GM03348 (cell line): ENCODE measurements at places on chromosomes 7 and 10.

DNA sequence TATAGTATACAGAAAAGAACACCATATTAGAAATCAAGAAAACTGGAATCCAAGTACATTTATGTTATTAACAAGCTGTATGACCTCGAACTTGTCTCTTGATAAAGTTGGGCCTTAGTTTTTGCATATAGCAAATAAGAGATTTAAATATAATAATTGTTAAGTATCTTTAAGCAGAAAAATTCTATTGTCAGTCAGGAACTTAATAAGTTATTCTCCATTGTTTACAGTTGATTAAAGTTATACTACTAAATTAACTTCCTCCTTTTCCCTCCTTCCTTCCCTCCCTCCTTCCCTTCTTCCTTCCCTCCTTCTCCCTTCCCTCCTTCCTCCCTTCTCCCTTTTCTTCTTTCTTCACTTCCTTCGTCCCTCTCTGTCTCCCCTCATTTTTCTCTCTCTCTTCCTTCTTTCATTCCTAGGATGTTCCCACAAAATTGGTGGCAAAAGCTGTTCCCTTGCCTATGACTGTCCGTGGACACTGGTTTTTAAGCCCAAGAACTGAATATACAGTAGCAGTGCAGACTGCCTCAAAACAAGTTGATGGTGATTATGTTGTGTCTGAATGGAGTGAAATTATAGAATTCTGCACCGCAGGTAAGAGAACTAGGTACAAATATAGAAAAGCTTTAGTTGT is 59.7 kb downstream of the PHYHIPL start:
- no peak for DNase-seq

DNA sequence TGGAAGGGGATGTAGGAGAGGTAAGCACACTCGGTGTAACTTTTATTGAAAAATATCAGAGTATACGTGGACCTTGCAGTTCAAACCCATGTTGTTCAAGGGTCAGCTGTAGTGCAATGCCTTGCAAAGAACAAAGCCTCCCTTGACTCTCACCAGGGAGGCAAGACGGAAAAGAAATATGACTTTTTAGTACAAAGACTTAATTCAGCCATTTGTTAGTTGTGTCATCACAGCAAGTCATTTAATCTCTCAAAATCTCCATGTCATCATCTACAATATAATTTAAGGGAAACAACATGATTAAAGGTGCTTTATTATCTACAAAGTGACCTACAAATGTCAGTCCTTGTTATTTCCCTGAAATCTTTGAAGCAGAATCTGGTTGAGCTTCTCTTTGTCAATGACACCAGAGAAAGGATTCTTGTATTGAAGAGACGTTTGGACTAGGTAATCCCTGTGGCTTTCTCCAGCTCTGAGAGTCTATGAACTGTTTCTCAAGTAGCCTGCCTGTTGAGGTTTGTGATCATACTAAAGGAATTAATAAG is 502.8 kb downstream of the REEP3 start:
- no peak for DNase-seq

DNA sequence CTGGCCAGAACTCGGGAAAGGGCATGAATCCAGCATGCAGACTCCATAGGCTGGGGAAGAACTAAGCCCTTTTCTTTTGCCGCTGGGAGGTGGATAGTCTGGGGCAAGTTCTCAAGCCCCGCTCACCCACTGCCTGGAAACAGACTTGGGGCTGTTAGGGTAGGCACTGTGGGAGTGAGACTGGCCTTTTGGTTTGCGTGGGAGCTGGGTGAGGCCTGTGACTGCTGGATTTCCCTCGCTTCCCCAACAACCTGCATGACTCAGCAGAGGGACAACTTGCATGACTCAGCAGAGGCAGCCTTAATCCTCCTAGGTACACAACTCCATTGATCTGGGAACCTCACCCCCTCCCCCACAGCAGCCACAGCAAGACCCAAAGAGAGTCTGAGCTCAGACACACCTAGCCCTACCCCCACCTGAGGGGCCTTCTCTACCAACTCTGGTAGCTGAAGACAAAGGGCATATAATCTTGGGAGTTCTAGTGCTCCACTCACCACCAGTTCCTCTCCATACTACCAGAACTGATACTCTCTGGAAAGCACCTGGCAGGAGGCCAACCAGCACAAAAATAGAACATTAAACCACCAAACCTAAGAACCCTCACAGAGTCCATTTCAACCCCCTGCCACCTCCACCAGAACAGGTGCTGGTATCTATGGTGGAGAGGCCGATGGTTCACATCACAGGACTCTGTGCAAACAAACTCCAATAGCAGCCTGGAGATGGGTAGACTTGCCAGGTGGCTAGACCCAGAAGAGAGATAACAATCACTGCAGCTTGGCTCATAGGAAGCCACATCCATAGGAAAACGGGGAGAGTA is 81.4 kb upstream of the LAMB4 start:
- DNase-seq: no peak

DNA sequence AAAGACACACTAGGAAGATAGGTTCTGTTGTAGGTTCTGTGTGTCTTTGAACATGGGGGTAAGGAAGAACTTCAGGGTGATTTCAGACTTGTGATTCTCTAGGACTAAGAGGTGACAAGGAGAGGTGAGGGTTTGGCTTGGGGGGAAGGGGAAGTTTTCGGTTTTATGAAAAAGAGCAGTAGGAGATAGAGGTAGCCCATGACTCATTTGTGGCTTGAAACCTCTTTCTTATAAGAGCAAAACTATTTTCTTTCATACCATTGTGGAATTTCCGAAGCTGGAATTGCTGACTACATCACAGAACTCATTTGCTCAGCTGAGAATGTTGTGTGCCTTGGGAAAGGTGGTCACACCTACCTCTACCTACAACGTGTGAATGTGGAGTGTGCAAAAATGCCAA is 39.6 kb upstream of the IKZF1 start:
- DNase-seq: no peak

DNA sequence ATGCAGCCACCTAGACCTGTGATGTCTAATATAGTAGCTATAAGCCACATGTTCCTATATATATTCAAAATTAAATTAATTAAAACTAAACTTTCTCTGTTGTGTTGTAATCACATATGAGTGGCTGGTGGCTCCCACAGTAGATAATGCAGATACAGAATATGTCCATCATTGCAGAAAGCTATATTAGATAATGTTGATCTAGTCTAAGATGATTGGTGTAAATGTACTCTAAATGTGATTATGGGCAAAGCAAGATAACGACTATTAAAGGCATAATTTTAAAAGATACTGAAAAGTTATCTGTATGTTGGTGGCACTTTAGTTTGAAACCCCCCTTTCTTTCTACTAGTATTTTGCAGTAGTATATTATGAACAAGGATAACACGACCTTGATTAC is 5.7 kb upstream of the HGF start:
- no peak for DNase-seq

DNA sequence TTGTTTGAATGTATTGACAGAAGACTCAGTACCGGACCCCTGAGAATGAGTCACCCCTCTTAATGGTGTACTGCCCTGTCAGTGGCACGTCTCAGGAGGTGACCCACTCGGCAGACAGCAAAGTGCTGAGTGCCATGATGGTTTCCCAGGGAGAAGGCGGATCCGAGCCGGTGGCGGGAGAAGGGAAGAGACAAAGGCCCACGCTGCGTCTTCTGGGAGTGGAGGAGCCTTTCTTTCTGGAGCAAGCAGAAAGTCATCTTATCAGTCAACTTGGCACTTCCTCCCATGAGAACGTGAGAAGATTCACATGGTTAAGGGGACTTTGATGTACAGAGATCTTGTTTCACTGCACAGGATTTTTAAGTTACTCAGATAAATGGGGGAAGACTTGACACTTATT is 14.6 kb upstream of the PPP2R2D start:
- no peak for DNase-seq

- no peak for DNase-seq
These were observed 7.3 kb downstream of the UNCX start for GRCh38 chr7:1239803-1240516.

- DNase-seq: peak; percentile 39
These were observed 1.4 kb upstream of the TSPAN15 start for GRCh38 chr10:69449841-69450240.

- DNase-seq: no peak
These were observed 160.7 kb downstream of the MAD1L1 start for GRCh38 chr7:2072042-2072441.

GRCh38 chr7:115701141-115701540 is 329.4 kb downstream of the TFEC start:
- no peak for DNase-seq

GRCh38 chr7:129492391-129492790 is 9.9 kb upstream of the SMKR1 start:
- no peak for DNase-seq

GRCh38 chr7:103130901-103131624 is 17.8 kb downstream of the NAPEPLD start:
- no peak for DNase-seq

DNA sequence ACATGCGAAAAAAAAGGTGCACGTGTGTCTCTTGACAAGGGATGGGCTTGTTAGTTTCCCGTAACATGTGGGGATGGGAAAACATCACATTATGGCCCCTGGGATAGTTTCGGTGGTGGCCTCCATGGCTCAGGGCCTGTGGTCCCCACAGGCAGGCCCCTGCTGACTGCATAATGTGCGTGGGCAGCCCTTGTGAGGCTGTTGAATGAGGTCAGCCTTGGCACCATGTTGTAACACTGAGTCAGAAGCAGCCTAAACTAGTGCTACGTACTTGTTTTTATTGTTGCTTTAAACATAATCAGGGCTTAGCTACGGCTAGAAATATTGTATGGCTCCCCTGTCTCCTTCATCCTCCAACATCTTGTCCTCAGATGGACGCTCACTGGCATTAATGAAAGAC is 80.6 kb downstream of the BEND7 start:
- DNase-seq: peak; percentile 40

DNA sequence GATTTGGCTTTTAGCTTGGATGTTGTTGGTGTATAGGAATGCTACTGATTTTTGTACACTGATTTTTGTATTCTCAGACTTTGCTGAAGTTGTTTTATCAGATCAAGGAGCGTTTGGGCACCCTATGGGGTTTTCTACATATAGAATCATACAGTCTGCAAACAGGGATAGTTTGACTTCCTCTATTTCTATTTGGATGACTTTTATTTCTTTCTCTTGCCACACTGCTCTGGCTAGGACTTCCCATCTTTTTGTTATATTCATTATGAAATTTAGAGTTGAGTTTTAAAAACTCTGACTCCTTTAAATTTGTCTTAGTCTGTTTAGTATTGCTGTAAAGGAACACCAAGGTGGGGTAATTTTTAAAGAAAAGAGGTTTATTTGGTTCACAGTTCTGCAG is 4.7 kb downstream of the ZNF786 start:
- no peak for DNase-seq

- DNase-seq: peak; percentile 52
These were observed 134.3 kb downstream of the C10orf90 start for GRCh38 chr10:126536148-126536547.

- DNase-seq: peak; percentile 20
These were observed 80.7 kb downstream of the GCC1 start for GRCh38 chr7:127504715-127505114.
